ENCODE measurements at places on chromosomes 7 and 10.

DNA sequence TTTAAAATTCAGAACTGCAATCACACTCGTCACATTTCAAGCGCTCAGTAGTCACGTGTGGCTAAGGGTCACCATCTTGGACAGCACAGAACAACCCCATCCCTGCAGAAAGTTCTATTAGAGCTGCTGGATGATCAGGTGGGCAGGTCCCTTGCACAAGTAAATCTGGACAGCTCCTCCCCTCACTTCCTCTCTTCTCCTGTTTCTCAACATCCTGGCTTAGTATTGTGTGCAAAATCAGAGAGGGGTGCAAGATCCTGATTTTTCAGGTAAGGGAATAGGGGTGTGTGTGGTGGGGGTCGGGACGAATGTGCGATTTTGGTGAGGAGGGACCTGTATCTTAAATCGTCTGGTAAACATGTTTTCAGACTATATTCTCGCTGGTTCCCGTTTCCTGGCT is at the start of gene GIMAP4:
Gene GIMAP4, plus strand, starts transcription at position 222 of the 400 bp plus-strand sequence. CDS start 2,512 bp downstream, outside the sequence.
- no peak for DNase-seq

- DNase-seq: no peak
Measured at GRCh38 chr7:130047831-130048230, 3.3 kb downstream of the ZC3HC1 start.

- no peak for DNase-seq
Measured at GRCh38 chr10:14429043-14429700, 98.4 kb upstream of the FRMD4A start.

GRCh38 chr10:27072436-27073114 is 27.7 kb downstream of the ANKRD26 start:
- no peak for DNase-seq

DNA sequence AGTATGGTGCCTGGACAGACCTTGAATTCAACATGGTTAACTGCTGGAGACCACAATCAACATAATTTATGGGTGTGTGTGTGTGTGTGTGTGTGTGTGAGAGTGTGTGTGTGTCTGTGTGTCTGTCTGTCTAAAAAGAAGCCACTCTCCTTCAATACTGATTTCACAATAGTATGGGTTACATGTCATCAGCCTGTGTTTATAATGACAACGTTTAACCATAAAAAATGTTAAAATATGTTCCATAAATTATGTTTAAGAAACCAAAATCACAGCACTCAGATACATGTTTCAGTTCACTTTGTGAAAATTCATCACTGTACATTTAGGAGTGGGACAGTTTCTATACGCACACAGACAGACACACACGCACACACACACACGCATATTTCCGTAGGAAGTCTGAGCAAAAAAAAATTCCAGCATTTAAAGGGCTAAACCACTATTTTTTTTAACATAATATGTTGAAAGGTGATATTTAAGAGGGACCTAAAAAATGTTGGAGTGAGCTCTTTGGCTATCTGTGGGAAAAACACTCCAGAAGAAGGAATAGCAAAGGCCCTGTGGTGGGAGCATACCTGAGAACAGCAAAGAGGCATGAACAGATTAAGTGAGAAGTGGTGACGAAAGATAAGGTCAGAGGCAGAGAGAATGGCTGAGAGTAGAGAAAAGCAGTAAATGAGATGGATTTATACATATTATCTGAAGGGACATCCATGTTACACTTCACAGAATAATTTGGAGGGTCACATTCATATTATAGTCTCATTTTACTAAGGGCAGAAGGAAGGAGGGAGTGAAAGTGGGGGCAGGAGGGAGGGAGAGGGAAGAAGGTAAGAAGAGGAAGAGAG is 10.9 kb downstream of the PDZD8 start:
- no peak for DNase-seq

DNA sequence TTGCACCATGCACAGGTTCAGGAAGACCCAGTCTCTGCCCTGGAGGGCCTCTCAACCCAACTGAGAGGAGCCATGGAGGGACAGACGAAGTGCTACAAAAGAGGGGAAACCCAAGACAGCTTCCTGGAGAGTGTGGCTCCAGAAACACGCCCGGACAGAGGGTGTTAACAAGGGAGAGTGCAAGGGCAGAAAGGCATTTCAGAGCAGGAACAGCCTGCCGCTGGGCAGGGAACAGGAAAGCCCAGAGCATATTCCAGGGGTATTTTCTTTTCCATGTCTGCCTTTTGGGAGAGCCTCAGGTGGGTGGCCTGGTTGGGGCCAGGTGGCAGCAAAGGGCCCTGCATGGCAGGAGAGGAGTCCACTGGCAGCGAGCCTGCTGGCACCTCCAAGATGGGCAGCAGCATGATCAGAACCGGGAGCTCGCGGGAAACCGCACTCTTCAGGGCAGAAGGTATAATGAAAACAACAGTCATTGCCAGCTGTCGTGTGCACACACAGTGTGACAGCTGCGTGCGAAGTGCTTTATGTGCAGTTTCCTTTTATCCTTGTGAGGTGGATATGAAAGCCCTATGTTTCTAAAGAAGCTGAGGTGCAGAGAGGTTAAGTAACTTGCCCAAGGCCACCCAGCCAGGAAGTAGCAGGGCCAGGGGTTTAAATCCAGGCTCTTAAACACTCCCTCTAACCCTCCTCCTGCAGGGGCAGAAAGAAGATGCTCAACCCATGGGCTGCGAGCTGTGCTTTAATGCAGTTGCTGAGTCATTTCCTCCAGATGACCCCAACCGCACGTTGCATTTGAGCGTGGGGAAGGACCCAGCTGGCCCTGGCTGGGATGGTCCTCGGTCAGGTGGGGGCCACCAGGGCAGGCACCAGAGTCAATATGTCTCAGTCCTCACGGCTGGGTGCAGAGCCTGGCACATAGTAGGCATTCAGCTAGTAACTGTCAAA is 128.6 kb downstream of the OAT start:
- DNase-seq: no peak

DNA sequence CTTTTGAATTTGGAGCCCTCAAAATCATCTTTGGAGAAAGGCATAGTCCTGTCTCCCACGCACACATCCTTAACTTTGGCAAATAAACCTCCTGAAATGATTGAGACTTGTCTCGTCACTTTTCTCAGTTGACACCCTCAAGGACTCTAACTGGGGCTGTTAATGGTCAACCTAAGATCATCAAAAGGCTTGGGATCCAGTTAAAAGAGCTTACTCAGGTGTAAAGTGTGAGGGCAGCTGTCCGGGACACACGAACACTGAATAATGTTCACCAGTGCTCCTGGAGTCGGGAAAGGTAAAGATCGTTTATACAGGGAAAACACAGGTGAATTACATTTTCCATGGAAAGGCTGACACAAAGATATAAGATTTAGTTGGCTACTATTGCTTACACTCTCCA is 84.7 kb downstream of the PAXIP1 start:
- no peak for DNase-seq

DNA sequence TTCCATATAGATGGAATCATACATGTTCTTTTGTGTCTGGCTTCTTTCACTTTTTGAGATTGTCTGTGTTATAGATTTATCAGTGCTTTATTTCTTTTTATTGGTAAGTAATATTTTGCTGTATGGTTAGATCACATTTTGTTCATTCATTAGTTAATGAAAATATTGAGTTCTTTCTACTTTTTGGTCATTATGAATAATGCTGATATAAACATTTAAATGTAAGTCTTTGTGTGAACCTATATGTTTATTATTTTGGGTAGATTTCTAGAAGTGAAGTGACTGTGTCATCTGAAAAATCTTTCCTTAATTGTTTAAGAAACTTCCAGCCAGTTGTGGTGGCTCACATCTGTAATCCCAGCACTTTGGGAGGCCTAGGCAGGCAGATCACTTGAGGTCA is 11.4 kb upstream of the VWDE start:
- DNase-seq: no peak

DNA sequence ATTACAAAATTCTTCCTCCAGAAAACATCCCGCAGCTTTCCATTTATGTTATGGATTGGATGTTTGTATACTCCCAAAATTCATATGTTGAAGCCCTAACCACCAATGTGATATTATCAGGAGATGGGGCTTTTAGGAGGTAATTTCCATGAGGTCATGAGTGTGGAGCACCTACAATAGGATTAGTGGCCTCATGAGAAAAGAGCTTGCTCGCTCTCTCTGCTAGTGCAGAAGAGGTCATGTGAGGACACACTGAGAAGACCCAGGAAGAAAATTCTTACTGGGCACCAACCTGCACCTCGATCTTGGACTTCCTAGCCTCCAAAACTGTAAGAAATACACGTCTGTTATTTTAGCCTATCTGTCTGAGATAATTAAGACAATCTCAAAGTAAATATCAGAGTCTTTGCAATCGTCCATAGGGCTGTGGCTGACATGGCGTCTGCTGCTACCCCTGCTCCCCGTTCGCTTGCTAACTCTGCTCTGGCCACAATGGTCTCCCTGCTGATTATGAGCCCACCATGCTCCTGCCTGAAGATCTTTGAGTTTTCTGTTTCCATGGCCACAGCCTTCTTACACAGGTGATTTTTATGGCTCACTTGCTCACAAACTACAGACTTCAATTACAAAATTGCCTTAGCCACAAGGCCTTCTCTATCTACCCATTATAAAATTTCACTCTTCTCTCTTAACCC is 333.3 kb downstream of the CACNA2D1 start:
- DNase-seq: no peak

DNA sequence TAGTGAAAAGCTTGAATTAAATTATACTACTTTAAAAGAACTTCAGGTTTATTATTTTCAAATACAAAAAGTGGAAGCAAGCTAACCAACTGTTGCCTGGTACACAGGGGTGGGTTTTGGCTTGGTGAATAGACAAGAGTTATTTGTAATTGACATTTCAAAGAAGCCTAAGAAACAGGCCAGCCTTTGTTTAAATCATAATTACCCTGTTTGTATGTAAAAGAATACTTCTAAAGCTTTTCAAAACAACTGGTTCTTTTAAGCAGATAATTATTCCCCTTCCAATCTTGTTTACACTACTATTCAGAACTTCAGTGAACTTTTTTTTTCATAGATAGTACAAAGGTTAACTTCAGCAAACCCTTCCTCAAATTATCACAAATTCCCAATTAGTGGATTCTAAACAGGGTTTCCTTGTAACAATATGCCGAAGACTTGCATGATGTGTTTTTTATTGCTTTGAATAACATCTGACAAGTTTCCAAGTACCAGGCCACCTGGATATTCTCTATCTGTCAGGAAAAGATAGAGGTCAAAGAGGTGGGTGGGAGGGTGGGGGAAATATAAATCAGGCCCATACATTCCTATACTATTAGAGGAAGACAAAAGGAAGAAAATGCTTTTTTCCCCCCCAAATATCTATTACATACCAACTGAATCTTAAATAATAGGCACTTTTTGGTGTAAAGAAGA is 20.4 kb downstream of the SSMEM1 start:
- no peak for DNase-seq
